ENCODE measurements at places on chromosomes 11 and 22.

GRCh38 chr22:22683668-22684361 lies 39.4 kb downstream of the GGTLC2 start:
- no peak for DNase-seq

DNA sequence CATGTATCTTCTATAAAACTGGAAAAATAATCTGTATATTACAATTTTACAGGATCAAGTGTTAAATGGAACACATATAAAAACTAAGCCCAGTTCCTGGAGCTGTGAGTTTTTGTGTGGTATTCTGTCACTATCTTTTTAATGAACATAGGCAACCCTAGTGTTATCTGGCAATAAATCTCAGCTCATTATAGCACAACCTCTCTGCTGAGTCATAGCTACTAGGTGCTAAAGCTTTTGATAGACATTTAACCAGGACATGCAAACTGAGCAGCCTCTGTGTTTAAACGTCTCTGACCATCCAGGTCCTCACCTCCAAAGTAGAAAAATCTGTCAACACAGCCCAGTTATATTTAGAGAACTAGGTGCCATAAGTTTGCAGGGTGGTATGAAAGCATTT lies 91.0 kb upstream of the CARD18 start:
- no peak for DNase-seq

DNA sequence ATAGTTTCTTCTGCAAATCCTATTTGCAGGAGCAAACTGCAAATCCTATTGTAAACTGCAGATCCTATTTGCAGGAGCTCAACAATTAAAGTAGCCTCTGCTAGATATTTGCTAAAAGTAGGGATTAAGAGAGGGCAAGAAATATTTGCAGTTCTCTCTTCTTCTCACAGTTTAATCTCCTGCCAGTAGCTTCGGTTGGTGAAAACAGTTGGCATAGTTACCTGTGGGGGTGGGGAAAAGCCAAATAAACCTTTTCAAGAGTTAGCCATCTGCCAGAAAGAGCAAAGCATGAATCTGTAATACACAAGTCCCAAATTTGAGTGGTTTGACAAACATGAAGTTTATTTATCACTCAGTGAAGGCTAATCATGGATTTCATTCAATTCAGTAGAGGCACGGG lies 942.5 kb downstream of the JRKL start:
- no peak for DNase-seq

- DNase-seq, result no peak
Observed at GRCh38 chr22:17641269-17641668, 2.7 kb downstream of the BCL2L13 start.

- no peak for DNase-seq
Observed at GRCh38 chr11:76683161-76684095, 12.9 kb upstream of the LRRC32 start.

- no peak for DNase-seq
Observed at GRCh38 chr11:115409691-115410220, 94.5 kb downstream of the CADM1 start.

GRCh38 chr11:57196596-57196995 lies 14.8 kb downstream of the LRRC55 start:
- no peak for DNase-seq

DNA sequence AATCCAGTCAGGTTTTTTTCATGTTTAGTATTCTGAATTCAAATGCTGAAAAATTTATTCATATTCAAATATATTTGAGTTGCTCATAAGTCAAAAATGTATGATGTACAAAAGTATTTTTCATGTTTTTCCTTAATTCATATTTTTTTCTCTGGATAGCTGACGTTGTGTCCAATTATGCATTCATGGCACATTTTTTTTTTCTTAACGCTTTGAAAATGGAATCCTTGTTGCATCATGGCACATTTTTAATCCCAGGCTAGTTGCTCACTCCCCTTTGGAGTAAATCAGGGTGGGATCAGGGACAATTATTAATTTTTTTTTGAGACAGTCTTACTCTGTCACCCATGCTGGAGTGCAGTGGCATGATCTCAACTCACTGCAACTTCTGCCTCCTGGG lies 14.1 kb downstream of the BIRC3 start:
- DNase-seq, result no peak

DNA sequence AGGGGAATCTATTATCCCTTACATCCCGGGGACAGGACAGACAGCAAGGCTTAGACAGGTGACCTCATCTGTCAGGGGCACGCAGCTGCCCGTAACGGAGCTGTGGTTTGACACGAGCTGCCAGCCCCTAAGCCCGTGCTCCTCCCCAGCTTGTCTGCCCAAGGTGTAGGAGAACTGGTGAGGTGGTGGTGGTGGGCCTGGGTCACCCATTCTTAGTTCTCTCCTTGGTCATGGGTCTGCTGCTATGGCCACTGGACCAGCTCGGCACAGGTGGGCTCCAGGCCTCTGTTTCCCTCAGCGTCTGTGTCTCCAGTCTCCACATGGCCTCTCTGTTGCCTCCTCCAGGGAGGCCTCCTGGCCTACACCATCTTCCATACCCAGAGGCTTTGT lies 5.4 kb downstream of the PARVG start:
- DNase-seq, result no peak

- DNase-seq, result no peak
Observed at GRCh38 chr11:36818410-36818809, 220.4 kb upstream of the RAG2 start.

DNA sequence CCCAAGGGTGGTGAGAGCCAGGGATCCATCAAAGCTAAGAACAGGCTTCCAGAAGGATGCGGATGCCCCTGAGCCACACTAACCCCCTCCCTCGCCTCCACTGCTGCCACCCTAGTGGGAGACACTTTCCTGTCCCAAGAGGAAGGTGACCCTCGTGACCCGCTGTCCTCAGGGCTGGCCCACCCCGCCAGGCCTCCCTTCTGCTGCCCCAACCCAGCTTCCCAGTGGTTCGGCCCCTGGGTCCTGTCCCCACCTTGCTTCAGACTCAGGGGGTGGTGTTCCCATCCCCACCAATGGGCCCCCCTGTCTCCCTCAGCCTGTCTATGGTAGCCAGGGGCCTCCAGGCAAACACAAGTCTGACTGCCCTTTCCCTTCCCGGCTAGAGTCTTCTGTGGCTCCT lies 6.5 kb upstream of the PICK1 start:
- no peak for DNase-seq

DNA sequence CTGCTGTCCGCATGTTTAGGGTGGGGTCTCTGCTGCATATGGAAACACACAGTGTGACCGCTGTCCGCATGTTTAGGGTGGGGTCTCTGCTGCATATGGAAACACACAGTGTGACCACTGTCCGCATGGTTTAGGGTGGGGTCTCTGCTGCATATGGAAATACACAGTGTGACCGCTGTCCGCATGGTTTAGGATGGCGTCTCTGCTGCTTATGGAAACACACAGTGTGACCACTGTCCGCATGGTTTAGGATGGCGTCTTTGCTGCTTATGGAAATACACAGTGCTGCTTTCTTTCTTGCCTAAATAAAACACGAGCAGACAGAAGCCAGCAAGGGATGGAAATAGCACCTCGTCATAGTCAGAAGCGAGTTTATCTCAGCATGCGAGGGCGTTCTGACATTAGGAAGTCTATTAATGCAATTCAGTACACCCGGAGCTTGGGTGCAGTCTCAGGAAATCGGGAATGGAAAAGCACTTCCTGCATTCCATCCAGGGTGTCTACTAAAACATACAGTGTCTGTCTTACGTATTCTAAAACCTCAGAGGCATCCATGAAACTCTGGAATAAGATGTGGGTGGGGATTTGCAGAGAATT lies 32.6 kb upstream of the TOLLIP start:
- DNase-seq, result no peak

GRCh38 chr11:45935349-45936064 lies 13.1 kb downstream of the LARGE2 start:
- no peak for DNase-seq

DNA sequence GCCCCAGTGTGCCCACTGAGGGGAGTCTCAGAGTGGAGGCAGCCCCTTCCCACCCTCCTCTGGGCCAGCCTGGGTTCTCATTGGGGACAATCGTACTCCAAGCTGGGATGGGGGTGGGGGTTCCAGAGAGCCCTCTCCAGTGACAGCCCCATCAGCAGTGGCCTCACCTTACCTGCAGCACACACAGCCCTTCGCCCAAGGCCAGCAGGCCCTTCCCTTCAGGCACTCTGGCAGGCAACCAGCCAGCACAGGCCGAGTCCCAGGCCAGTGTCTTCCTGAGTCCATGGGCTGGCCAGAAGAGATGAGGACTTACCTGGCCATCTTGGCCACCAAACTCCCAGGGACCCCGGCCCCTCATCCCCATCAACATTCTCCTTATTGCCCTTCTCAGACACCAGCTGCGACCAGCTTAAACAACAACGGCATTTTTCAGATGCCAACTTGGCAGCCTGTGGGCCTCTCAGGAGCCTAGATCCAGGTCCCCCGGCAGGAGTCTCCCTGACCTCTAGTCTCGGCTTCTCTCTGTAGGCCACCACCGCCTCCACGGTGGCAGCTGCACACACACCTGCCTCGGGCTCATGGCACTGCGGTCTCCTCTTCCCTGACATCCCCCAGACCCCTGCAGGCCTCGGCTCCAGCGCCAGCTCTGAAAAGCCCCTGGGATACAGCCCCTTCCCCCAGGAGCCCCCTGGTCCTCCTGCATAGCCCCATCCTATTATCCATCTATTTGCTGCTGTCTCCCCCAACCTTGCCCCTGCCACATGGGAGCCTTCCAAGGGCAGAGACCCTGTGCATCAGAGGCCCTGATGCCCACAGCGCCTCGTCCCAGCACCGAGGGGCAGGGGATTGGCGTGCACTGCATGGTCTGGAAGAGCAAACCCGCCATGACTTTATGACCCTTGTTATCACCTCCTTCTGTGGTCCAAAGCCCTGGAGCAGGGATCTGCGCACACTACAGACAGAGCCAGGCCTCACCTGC lies 111.2 kb upstream of the FGF3 start:
- DNase-seq, result no peak

GRCh38 chr11:93100211-93100610 lies 97.6 kb downstream of the SLC36A4 start:
- no peak for DNase-seq

DNA sequence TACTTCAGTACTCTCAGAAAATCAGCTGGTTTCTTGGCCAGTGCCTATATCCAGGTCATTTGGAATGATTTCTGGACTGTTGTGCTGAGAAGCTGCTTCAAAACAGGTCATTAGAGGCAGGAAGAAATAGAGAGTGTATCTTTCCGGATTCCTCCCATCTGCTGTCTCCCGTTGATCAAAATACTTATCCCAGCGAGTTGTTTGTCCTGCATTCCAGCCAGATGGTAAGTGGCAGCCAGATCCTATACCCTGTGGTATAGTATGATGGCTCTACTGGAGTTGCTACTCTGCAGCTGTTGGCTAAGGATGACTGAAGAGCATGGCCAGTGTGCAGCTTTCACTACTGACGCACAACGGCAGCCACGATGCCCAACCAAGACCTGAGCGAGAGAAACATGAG lies 560.9 kb upstream of the ANO5 start:
- no peak for DNase-seq

DNA sequence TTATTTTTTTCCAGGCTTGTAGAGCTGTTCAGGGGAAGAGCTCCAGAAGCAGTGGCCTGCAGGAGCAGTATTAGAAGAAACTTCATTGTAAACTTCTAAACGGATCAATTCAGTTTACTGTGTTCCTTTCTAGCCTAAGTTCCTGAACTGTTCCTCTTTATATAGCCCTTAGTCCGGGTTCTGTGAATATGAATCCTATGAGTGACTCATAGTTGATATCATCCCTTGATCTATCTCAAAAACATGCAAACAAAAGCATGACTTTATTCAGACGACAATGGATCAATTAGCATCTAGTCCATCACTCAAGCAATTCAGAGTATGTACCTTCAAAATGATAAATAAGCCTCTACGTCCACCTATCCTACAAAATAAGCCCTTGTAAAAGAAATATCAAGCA lies at the start of gene MMP12:
Gene MMP12, minus strand, starts transcription at position 131 of the 400 bp plus-strand sequence. Its CDS starts 45 bp downstream, at position 86.
- DNase-seq, result no peak

DNA sequence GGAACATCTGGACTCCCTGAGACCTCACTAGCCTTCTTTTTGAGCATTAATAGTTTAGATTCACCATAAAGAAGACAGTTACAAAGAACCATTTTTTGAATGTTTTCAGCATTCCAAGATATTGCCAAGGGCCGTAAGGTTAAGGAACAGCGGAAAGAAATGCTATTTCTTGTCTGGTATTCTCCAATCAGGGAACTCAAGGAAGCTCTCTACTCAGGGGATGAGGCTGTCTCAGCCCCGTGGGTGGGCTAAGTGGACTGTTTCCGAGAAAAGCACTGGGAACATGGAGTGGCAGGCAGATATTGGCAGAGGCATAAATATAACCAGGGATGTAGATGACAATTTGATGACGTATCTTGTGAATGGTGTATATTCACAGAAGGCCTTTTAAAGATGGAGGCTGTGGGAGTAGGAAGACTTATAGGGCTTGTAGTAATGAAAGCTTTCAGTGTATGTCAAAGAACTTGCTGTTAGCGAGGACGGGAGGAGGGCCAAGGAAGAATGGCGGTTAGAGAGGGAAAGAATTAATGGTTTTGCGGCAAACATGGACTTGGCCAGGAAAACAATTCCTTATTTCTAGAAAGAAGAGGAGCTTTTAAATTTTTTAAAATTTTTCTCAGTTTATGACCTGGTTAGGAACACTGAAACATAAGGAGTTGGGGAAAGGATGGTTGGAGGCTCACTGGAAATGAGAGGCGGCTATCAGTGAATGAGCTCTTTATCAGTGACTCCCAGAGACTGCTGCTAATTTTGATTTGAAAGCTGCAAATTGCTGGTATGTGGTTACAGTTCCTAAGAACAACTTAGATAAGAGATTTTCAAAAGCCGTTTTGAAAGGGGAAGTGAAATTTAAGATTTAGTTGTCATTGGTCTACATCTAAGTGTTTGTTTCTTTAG lies 64.6 kb downstream of the ST3GAL4 start:
- DNase-seq, result no peak

- no peak for DNase-seq
Observed at GRCh38 chr11:126930091-126930841, 70.3 kb downstream of the KIRREL3 start.

- DNase-seq, result no peak
Observed at GRCh38 chr11:57164317-57164716, 17.4 kb upstream of the LRRC55 start.

- DNase-seq, result no peak
Observed at GRCh38 chr11:9821008-9821752, 157.3 kb downstream of the SWAP70 start.

DNA sequence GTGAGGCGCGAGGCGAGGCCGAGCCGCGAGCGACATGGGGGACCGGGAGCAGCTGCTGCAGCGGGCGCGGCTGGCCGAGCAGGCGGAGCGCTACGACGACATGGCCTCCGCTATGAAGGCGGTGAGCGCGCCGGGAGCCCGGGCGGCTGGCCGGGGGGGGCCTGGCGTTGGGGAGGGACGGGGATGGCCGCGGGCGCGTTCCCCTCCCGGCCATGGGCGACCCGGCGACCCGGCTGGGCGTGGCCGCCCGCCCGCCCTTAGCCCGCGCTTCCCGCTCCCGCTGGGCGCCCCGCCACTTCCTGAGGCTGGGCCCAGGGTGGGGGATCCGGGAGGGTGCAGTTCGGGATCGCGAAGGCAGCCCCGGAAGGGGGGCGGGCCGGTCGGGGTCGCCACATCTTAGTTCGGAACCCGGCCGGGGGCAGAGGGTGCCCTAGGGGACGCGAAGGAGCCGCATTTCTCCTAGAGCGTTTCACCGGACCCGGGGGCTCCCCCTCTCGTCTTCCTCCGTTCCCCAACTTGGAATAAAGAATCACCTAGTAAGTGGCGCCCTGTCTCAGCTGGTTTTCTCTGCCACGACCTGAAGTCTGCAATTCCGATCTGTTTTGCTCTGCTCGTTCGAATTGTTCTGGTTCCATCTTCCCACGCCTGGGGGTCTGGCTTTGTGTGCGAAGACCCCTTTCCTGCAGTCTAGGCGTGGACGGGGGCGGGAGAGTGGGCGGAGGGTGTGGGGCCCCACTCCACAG lies 536 bp downstream of the YWHAH start:
- DNase-seq, result no peak

Data from cerebellar nuclear complex (tissue), 1 donor.